Stimulated activated CD4-positive, alpha-beta T cell treated with anti-CD3 and anti-CD28 coated beads, Interleukin-2, amount 100 ng/mL, for 48 hours (primary cell): ENCODE measurements at places on chromosomes 12 and 14.

GRCh38 chr12:44833561-44833960 is 42.6 kb downstream of the NELL2 start:
- no peak for DNase-seq

- DNase-seq, result no peak
Measured at GRCh38 chr12:7395950-7396349, 48.0 kb downstream of the CD163L1 start.

GRCh38 chr14:25017562-25017961 is 32.4 kb downstream of the STXBP6 start:
- no peak for DNase-seq

DNA sequence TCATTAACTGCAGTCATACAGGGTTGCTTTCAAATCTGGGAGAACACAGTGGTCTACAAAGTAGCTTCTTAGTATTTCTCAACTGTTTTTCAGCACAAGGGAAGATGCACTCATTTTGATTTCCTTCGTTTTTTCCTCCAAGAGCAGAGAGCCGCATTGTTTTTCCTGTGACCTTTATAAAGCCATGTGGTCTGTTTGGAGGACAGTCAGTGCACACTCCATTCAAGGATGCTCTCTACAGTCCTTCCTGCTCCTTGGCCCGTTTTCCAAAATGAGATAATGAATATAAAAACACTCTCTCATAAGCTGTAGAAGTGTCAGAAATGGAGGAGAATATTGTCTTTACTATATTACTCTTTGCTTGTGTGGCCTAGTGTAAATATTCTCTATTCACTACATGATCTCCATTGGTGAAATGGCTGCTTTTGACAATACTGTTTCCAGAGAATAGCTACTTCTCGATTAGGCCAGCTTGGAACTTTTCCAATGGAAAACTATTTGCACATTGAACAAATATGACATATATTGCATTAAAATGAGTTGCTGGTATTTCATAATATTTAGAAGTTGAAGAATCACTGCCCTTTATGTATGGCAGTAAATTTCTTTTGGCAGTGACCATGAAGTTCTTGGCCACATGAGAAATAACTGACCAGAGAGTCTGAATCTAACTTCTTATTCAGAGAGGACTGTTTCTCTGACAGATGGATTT is 393.1 kb upstream of the RGS6 start:
- DNase-seq, result no peak

DNA sequence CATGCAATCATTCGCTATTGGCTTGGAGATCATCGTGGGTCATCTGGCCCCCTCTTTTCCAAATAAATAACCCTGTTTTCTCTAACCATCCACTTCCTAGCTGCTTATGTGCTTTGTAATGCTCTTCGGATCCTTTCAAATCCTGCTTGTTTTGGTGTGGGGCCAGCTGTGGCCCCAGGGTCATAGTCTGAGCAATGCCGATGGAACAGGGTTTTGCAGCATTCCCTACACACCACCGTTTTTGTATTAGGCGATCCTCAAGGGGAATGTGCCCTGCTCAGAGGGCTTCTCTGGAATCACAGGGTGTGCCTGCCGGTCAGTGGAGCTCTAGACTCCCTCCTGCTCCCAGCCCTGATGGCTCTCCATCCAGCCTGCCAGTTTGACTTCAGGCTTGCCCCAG is 78.1 kb upstream of the NRXN3 start:
- no peak for DNase-seq

DNA sequence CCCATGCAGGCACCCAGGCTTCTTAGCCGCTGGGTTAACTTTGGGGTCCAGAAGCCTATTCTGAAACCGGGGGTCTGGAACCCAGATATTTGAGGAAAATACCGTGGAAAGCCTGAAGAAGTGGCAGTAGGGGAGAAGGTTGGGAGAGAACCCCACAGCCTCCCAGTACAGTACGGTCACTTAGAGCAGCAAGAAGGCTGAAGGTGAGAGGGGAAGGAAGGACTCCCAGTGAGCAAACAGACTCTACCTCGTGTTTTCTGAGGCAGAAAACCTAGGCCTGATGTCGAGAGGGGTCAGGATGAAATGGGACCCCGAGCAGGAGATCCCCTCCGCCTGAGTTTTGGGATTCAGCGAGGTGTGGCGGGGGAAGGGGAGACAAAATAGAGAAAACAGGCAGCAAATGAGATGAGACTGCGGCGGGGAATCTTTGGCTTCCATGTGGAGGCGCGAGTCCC is 10.7 kb upstream of the CALCOCO1 start:
- DNase-seq, result no peak

DNA sequence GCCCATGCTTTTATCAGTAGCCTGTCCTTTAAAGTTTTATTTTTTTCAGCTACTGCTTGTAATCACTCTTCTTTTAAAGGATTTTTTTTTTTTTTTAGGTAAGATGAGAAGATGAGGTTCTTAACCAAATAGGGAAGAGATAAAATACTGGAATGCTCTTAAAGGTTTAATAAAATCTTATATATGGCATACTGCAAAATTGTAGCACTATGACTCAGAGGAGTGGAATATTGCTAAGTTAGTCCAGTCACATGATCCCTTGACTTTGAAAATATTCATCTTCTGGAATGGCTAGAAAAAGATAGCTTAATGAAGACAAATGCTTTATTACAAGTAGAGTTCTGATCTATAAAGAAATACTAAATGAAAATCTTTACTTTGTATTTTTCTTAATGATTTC is 116.6 kb downstream of the NAV3 start:
- DNase-seq, result no peak

DNA sequence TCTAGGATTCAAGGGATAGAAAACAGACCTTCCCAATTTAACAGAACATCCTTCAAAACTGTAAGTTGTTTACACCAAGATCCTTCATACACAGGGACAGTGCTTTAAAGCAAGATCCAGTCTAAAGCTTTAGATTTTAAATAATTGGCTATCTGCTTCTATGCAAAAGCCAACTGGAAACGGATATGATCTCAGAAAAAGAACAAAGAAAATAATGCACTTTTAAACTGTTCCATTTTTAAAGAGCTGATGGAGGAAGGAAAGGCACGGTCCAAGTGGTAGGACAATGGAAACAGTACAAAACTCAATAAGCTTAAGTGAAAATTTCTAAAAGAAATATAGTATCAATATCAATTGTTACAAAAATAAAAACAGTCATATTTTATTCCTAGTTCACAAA is 27.7 kb downstream of the LRP6 start:
- no peak for DNase-seq

DNA sequence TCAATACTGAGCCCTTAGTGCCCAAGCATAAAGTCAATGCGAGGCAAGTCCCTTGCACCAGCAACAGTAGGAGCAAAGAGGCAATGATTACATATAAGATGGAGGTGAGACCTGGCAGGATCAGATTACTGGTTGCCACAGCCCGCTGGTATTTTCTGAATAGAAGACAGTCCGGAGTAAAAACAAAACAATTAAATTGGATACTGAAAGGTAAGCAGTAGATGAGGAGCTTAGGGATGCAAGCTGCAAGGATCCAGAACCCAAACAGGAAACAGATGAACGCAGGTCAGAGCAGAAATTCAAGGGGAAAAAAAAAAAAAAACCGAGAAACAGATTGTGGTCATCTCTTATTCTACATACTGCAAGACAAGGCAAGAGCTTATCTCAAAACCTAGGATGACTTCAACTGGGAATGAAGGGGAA is 119.6 kb downstream of the MED13L start:
- no peak for DNase-seq

DNA sequence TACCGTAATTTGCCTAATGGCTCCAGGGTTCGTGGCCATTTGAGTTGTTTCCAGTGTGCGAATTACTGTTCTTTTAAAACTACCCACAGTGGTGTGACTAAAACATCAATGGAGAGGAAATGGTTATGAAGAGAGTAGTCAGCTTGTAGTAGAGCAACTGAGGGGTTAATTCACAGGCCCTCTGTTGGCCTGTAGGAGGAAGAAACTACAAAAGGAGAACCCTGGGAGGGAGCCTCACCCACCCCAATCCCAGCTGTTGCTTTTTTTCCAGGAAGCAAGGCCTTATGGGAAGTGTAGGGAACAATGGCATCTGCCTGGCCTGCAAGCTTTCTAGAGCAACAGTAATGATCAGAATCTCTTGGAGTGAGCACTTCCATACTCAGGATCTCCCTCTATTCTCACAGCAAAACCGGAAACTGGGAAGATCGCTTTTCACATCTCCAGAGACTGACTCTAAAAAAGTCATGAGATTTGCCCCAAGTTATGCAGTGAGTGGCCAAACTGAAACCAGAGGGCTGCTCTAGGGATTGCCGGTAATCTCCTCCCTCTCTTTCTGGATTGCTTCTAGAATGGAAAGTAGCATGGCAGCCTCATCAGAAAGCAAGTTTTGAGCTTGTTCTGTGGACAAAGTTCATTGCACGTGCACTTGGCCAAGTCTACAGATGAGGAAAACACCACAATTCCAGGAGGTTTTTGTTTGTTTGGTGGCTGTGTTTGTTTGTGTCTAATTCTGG is 125.3 kb upstream of the PWP1 start:
- no peak for DNase-seq

DNA sequence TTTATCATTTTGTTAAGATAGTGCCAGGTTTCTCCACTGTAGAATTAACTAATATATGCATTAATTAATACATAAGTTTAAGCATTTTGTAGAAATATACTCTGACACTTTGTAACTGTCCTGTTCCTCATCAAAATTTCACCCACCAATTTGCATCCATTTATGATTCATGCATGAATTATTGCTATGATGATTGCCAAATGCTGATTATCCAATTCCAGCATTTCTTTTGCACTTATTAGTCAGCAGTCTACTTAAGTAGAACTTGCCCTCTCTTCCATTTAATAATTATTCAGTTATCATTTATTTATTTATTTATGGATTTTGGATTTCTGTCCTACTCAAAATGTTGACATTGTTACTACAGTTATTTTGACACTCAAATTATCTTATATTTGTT is 72.2 kb downstream of the SLC6A15 start:
- no peak for DNase-seq

- DNase-seq, result no peak
Measured at GRCh38 chr12:117896009-117896408, 72.8 kb downstream of the KSR2 start.

- DNase-seq, result no peak
Measured at GRCh38 chr14:81144824-81145603, 75.7 kb downstream of the GTF2A1 start.

GRCh38 chr12:9776781-9777180 is 16.1 kb upstream of the CD69 start:
- DNase-seq, result no peak

DNA sequence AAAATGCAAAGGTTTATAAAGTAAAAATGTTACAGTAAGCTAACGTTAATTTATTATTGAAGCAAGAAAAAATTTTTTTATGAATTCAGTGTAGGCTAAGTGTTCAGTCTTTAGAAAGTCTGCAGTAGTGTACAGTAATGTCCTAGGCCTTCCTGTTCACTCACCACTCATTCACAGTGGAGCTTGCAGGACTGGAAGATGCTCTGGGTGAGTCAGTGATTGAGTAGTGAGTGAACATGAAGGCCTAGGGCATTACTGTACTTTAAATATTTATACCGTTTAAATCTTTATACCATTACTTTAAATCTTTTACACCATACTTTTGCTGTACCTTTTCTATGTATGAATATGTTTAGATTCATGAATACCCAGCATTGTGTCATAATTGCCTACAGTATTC is 120.3 kb upstream of the SLC38A4 start:
- no peak for DNase-seq

DNA sequence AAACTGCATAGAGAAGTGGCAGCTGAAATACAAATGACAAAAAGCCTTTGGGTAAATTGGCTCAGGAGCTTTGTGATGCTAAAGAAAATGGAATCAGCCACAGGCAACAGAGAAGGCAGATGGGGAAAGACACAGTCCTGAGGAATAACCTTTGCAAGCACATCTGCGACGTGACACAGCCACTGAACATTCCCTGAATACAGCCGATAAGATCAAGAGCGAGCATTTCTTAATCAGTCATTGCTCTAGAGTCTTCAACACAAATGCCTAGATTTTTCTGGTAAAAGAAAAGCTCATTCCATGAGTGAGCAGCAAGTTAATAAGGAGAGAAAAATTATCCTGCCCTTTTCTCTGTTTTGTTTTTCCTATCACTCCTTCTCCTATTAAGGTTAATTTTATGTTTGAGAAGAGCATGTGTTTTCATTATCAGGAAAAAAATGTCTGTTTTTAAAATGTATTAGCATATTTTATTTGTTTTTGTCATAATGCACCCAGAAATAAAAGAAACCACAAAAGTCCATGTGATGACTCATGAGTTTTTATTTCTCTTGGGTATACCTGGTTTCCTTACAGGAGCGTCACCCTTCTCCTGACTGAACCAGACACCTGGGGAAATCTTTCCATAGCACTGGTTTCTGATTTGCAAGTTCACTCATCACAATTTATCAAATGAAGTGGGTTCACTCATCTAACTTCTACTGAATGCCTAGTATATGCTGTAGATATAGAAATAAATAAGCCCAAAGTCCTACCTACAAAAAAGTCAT is 45.4 kb upstream of the PCED1B start:
- DNase-seq, result no peak
